NCI-H1417 (cell line): ENCODE measurements at places on chromosomes 4 and X.
A peak's percentile ranks its signal among the peaks of the same experiment; 100 is the strongest.

DNA sequence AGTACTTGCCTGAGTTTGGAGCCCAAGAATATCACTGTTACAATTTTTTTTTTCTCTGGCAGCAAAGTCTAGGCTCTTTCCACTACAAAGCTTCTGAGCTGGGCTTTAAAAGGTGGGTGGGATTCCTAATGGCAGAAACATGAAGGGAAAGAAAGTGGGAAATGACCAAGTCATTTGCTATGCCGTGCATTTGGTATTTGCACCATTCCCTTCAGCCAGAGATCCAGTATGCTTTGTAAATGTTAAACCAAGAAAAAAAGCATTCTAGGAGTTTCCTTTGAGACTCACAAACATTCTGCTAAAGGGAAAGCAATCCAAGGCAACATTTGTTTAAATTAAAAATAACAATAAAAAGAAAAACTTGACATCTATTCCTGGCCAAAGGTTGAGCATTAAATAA is 451.2 kb downstream of the RAB28 start:
- no peak for DNase-seq

GRCh38 chr4:65865489-65865888 is 195.2 kb upstream of the EPHA5 start:
- DNase-seq: no peak

GRCh38 chrX:120036704-120037103 is 40.8 kb downstream of the RHOXF2B start:
- no peak for DNase-seq

DNA sequence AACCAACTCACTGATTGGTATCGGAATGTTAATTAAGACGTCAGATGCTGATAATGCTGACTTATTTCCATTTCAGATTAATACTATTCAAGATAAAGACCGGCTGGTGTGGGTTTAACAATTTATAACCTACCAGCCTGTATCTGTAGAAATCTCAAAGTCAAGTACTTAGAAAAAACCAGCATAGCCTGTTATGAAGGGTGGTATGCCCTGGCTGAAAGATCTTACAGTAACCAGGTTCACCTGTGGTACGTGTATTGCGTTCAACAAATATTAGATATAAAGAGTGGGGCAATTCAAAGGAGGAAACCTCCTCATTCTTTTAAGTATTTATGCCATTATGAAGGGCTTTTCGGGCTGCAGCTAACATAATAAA is 240.8 kb upstream of the ANXA3 start:
- no peak for DNase-seq

DNA sequence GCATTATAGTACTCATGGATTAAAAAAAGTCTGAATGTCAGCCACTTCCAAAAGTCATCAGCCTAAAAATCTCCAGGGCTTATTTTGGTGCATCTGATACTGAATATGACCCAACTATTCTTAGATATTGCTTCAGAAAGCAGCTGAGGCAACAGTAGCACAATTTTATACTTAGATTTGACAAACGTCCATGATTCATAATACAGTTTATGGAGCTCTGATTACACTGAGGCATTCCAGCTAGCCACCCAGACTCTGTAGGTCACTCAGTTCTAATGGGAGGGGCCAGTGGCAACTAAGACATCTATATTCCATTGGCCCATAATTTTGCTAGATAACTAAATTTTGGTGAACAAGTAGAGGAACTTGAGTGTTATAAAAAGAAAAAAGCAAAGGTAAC is 10.3 kb downstream of the SPATA4 start:
- DNase-seq: no peak

- DNase-seq: no peak
Measured at GRCh38 chr4:59553721-59554091, 1646.4 kb upstream of the ADGRL3 start.

GRCh38 chrX:402857-403256 is 16.1 kb upstream of the PPP2R3B start:
- no peak for DNase-seq

- DNase-seq: peak; percentile 8
Measured at GRCh38 chrX:111914398-111915090, 38.6 kb downstream of the TRPC5OS start.

- DNase-seq: no peak
Measured at GRCh38 chrX:39909996-39910395, 187.8 kb downstream of the BCOR start.

- DNase-seq: no peak
Measured at GRCh38 chr4:186266729-186267456, 904 bp downstream of the F11 start.

- no peak for DNase-seq
Measured at GRCh38 chrX:107700317-107700774, 72.0 kb downstream of the PRPS1 start.

DNA sequence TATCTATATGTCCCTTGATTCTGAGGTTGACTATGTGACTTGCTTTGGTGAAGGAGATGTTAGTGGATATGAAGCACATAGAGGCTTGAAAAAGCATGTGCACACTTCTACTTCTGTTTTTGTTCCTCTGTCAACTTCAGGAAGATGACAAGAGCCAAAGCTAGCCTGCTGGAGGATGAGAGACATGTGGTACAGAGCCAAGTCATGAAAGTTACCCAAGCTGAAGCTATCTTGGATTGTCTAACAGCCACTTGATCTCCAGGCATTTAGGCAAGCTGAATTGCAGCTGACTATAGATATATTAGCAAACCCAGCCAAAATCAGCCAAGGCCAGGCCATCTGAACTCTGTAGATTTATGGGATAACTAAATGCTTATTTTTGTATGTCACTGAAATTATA is 70.8 kb upstream of the DYNLT3 start:
- no peak for DNase-seq

DNA sequence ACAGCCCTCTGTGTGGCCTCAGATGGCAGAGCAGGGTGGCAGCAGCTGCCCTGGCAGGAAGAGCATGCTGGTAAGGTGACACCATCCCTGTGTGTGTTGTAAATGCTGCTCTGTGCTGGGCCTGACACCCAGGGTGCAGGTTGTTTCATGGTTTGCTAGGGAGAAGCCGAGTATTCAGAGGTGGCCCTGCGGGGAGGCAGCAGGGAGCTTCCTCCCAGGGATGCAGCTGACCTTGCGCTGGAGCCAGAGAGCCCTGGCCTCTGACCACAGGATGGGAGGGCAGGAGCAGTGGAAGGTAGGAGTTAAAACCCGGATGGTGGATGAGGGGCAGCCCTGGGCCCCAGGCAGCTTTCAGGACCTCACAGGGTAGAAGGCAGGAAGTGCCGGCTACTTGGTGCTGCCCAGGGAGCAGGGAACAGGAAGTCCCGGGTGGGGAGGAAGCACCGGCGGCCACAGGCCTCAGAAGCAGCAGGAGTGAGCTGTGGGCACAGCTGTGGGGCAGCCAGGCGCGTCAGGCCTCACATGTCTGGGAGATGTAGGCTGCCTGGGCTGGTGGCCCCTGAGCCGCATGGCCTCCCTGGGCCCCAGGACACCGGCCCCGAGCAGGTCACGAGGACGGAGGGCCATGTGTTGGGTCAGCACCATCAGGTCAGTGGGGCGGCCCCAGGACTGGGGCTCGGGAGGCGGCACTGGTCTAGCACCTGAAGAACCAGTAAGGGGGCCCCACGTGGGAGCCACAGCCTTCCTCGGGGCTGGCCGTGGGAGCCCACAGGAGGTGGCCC is 19.1 kb downstream of the SH3BP2 start:
- DNase-seq: no peak

DNA sequence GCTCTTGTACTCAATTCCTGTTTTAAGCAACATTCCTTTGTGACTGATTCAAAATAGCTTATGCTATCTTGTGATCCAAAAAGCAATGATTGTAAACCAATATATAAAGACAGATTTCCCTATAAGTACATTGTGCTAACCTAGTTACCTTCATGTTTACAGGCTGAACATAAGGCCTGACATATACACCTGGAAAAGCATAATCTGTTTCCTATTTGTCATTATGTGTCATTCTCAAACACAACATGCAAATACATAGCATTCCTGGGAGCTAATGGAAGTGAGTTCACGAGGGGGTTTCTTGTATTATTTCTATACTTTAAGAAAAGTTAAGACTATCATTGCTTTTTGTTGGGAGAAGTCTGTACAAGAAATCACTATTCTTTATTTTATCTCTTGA is 638.1 kb upstream of the AGA start:
- no peak for DNase-seq
